ENCODE measurements at places on chromosomes 7 and 10.

- peak; percentile 77 for DNase-seq
These were observed 43.1 kb upstream of the LBX1 start for GRCh38 chr10:101272229-101272868.

DNA sequence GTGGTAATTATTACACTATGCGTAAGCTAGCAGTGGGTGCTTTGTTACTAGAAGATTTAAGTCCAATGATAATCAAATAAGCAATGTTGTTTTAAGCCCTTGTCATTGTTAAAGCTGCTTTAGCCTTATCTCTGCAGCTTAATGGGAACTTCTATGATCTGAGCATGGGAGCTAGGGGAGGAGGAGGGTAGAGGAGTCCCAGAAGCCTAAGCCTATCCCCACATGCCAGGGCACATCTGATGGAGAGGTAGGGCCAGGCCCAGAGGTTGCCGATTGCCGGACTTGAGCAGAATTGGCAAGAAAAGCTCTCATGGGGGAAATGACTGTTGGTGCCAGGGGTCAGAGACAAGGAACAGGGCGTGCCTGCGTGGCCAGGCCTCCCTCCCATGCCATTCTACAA lies 13.4 kb downstream of the CUBN start:
- no peak for DNase-seq

DNA sequence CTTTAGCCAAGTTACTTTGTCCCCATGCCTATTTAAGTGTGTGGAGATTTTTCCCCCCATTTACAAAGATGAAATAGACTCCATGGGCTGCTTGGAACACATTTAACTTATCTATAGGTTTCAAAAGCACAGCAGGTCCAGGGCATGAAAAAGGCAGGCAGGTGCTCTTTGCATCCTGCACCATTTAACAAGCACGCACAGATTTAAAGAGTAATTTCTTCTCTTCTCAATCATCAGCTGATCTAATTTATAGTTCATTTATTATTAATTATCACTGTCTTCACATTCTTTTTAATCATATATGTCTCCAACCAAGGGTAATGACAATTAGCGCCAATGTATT lies 156.8 kb downstream of the CACNA2D1 start:
- no peak for DNase-seq

DNA sequence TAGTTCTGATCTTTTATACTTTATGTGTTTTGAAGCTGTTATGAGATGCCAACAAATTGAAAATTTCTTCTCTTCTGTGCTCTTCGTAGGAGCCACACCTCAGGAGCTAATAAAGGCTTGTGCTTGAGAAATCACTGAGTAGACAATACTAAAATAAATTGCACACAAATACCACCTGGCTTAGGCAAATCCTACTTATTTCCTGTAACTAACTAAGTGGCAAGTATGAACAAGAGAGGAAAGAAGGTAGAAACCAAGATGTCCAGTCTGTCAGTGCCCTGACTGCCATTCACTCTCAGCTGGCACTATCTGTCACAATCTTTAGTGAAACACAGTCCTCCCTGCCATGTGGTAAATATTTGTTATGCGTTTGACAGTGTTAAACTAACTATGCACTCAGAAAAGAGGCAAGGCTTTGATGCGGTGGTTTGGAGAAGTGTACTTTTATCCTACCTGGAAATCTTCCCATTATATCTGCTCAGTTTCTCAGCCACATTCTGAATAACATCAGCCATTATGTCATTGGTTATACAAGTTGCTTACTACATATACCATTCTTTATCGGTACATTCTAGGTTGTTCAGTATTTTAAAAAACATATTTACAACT lies 293.4 kb upstream of the VWC2 start:
- no peak for DNase-seq

DNA sequence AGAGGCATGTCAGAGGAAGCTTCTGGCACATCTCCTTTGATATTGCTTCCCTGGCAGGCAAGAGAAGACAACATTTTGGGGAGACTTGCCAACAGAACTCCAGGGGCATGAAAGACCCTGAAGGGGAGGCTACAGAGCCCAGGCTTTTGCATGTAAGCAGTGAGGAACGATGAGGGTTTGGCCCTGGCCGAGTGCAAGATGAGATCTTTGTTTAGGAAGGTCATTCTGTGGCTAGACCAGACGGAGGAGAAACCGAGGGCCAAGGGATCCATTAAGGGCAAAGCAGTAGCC lies 3.8 kb downstream of the SVIL start:
- DNase-seq = no peak

- no peak for DNase-seq
These were observed 1.0 kb upstream of the CROT start for GRCh38 chr7:87344446-87344845.

DNA sequence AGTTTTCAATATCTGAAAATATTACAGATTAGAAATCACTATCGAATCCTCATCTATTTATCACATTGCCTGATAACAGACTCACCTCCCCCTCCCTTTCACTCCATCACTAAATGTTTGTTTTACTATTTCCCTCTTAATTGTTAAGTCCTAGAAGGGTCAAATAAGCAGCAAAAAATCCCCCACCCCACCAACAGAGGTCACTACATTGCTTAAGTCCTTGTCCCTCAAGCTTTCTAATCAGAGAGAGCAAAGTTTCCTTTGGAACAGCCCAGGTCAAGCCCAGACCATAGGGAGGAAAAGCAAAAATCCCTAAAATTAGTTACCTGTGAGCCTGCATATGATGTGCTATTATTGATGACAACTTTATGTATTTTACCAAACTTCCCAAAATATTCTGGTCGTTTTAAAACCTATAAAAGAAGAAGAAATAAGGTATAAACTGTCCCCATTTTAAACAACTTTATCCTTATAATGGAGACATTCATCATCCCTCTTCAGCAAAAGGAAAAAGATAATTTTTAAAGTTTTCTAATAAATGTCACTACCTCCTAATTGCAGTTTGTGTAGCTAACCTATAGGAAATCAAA lies 95.0 kb downstream of the CNOT4 start:
- DNase-seq = peak; percentile 74

GRCh38 chr7:106736508-106737201 lies 75.7 kb upstream of the CCDC71L start:
- DNase-seq = peak; percentile 89

- no peak for DNase-seq
These were observed 228.8 kb downstream of the HDAC9 start for GRCh38 chr7:18724318-18724717.

GRCh38 chr10:81886939-81887338 lies 11.9 kb downstream of the NRG3 start:
- DNase-seq = no peak

All from suppressor macrophage treated with lipopolysaccharide for 1 hour (primary cell).